ENCODE measurements at places on chromosomes 16 and 17.

DNA sequence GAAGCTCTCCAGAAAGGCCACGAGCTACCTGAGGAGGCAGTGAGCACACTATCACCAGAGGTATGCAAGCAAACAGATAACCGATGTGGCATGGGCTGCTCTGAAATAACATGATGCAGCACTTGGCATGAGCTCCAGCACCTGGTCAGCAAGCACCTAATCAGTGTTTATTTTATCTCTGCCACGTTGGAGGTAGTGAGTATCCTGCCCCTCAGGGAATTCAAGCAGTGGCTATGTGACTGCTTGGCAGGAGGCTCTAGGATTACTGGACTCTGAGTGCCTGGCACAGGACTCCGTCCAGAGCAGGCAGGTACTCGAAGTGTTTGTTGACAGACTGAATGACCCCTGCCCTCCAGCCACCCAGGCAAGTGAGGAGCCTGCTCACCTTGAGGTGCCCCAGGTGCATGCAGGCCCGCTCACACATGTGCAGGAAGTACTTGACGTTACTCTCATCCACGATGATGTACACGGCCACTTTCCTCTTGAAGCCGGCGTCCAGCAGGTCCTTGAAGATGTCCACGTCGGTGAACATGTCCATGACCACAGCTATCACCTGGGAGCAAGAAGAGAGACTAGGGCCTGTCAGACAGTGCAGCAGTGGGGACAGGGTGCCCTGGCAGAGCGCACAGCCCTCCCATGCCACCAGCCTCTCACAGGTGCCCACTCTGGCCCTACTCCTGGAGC, 16.6 kb downstream of the FAM83G start:
- no peak for DNase-seq

DNA sequence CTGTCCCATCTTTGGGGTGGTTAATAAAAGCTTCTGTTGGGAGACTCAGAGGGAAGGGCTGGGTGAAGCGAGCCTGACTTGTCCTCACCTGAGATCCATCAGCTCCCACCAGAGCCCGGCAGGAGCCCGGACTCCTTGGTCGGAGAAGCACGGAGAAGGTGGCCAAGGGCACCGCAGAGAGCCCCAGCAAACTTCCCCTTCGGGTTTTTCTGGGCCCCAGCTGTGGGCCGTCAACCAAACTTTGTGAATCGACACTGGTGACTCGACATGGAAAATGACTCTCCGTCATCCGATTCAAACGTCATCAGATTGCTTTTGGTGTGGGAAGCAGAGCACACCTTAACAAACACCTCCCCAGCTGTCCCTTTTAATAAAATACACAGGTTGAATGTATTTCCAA, 21.4 kb downstream of the ENPP7 start:
- DNase-seq: no peak

GRCh38 chr17:64728041-64728695, 66.1 kb upstream of the SMURF2 start:
- no peak for DNase-seq

DNA sequence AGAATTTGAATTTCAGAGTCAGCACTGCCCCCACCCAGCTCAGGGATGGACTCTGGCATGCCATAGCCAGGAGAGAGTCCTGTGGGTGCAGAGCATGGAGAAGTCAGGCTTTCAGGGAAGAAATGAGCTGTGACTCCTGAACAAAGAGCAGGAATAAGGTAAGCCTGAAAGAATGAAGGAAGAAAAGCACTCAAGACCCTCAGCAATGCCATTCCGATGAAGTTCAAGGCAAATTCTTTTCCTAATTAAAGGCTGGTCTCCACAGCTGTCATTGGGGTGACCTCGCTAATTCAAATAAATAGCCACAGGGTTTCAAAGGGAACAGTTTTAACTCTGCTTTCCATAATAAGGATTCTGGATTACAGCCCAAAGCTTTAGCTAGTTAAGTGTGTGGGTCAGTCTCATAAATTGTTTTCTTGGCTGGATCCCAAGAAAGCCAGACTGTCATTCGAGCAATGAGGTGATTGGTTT, 31.7 kb downstream of the TOM1L2 start:
- no peak for DNase-seq

DNA sequence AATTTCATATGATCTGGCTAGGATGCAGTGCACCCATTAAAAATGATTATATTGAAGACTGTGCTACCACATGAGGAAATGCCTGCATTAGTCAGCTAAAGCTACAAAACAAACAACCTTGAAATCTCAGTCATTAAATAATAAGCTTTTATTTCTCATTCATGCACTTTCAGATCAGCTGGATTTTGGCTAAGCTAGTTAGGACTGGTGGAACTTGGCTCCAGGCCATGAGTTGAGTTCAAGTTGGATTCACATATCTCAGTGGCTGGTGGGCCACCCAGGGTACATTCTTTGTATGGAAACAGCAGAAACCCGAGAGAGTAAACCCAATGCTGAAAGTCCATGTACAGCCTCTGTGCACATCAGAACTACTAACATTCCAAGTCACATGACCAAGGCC, 6.4 kb upstream of the SLFN12L start:
- no peak for DNase-seq

All from activated T-helper 2 cell treated with anti-CD3 and anti-CD28 coated beads, Interferon-gamma antibody, Interleukin-2, Interleukin-4, amounts not matched to agents 10 μg/mL and 5 μg/mL and 100 μg/mL, durations not matched to agents 14 hours and 24 hours and 36 hours (primary cell).